ENCODE measurements at places on chromosomes 5 and 9.

DNA sequence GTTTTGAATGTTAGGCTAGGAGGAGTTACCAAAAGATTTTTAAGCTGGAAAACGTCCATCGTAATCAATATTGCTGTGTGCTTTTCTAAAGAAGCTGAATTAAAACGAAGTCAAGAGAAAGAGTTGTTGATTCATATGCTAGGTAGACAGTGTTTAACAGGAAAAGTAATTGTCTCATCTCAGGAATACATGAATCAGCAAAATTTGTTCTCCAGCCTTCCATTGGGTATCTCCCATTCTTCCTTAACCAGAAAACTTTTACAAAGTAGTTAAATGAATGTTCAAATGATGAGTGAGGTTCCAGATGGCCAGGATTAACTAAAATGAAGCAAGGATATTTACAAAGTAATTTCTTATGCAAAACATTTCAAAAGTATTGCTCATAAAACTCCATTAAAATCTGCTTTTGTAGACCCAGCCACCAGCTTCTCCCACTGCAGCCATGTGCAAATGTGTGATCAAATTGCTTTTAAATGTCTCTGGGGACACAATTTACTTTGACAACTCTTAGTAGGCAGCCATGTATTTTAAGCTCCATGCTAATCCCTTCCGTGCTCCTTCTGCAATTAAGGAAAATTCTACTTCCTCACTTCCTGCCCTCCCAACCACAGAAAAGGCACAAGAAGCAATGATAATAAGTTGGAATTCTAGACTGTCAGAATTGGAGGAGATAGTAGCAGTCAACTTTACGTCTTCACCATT, 121.2 kb downstream of the HTR4 start:
- no peak for DNase-seq

DNA sequence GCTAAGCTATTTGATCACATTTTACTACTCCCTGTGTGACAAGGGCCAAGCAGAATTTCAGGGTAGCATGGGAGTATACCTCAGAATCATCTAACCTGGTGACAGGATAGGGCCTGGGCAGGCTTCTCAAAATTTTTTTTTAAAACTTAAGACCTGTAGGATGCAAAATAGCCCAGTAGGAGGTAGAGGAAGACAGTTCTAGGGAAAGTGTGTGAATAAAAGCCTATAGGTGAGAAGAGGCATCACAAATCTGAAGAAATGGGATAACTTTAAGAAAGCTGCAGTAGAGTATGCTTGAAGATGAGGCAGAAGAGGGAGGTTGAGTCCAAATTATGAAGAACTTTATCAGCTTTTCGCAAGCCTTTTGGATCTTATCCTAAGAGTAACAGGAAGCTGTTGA, 32.3 kb downstream of the CNTRL start:
- DNase-seq = no peak

- no peak for DNase-seq
Observed at GRCh38 chr9:84709056-84709455, 39.5 kb downstream of the NTRK2 start.

DNA sequence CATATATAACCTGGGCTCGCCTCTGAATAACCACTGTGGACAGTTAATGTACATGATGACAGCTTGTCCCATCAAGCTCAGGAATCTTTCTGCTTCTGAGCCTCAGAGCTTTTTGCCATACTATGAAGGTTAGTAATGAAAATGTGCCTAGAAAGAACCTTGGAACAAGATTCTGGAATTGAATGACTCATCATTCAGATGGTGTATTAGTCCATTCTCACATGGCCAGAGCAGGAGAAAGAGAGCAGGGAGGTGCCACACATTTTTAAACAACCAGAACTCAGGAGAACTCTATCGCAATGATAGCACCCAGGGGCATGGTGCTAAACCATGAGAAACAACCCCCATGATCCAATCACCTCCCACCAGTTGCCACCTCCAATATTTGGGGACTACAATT, 542.1 kb downstream of the PRR16 start:
- DNase-seq = no peak

DNA sequence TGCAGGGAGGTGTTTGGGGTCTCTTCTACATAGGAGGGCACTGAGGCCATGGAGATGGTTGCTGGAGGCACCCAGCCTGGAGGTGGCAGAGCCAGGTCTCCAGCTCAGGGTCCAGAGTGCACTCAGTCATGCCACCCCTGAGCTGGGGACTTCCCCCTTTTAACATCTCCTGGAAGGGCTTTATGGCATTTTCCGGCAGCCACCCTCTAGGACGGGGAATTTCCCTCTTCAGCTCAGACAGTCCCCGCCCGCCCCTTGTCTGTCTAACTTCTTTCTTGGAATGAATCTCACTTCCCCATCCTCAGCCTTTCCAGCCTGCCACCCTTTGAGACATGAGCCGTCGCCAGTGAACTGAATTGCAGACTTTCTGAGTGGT, 49.9 kb downstream of the COL15A1 start:
- no peak for DNase-seq

All from nephron progenitor cell (in vitro differentiated cells).